AG08396 (cell line): ENCODE measurements at places on chromosomes 12 and 14.

- DNase-seq = no peak
Observed at GRCh38 chr12:31729705-31730104, 884 bp upstream of the AMN1 start.

DNA sequence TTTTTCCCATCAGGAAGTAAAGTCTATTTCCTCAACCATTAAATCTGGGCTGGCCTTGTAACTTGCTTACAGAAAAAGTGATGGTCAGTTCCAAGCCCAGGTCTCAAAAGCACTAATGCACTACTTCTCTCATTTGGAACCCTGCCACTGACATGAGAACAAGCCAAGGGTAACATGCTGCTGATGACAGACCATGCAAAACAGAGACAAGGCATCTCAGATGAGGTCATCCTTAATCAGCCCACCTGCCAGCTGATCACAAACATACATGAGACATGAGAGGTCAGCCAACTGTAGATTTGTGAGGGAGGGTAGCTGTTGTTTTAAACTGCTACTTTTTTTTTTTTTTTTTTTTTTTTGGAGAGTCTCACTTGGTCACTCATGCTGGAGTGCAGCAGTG, 16.2 kb downstream of the TWF1 start:
- no peak for DNase-seq

DNA sequence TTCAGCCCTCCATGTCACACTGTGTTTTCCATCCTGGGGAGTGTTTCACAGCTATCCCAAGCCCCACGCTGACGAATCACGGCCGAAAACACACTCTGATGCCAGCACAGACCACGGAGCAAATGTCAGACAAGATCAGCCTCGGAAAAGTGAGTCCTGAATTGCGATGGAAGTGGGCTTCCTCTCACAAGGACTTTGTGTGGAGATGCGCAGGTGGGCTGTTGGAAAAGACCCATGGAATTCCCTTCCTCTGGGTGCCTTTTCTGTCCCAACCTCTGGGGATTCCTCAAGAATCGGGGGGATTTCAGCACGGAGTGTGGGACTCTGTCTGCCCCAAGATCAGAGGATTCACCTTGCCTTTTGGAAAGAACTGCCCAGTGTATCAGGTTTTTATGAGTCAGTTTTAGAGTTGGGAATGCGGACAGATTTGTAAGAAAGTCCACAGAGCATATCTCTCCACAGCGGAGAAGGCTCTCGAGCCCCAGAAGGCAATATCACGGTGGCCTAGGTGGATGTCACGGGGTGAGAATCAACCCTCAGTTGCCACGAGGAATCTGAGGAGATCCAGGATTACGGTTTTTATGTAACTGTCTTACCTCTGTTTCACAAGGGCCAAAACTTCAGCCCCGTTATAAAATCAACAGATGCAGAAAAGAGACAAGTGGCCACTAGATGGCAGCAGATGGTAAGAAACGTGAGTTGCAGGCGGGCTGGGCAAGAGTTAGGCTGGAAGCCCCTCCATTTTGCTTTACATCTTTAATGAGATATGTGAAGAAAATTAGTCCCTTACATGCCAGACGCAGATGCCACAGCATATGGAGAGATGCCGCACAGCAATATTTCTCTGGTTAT, 201.9 kb downstream of the DAD1 start:
- peak; percentile 71 for DNase-seq

GRCh38 chr12:109821968-109822367, 11.2 kb downstream of the TRPV4 start:
- DNase-seq = no peak

- DNase-seq = no peak
Observed at GRCh38 chr12:110252716-110253115, 28.3 kb upstream of the ATP2A2 start.

DNA sequence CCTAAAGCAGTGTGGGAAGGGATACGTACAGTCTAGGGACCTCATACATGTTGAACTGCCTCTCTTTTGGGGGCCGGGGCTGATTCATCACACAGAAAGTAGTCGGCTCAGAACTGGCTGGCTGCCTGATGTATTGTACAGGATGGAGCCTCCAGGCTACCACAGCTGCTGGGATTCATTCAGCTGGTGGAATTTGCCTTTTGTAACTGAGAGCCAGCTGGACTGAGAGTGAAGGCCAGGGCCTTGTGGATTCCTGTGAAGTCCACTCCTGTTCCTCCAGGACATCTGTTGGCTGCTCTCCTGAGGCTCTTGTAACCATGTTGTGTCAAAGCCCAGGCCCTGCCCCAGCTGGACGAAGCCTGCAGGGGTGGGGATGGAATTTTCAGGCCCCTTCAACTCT, 116.3 kb upstream of the PRICKLE1 start:
- peak; percentile 44 for DNase-seq

- DNase-seq = no peak
Observed at GRCh38 chr12:120006258-120006975, 17.4 kb downstream of the BICDL1 start.

GRCh38 chr14:72651714-72652113, 242.2 kb downstream of the DPF3 start:
- no peak for DNase-seq

GRCh38 chr14:97894552-97894951, 1097.4 kb downstream of the VRK1 start:
- no peak for DNase-seq

DNA sequence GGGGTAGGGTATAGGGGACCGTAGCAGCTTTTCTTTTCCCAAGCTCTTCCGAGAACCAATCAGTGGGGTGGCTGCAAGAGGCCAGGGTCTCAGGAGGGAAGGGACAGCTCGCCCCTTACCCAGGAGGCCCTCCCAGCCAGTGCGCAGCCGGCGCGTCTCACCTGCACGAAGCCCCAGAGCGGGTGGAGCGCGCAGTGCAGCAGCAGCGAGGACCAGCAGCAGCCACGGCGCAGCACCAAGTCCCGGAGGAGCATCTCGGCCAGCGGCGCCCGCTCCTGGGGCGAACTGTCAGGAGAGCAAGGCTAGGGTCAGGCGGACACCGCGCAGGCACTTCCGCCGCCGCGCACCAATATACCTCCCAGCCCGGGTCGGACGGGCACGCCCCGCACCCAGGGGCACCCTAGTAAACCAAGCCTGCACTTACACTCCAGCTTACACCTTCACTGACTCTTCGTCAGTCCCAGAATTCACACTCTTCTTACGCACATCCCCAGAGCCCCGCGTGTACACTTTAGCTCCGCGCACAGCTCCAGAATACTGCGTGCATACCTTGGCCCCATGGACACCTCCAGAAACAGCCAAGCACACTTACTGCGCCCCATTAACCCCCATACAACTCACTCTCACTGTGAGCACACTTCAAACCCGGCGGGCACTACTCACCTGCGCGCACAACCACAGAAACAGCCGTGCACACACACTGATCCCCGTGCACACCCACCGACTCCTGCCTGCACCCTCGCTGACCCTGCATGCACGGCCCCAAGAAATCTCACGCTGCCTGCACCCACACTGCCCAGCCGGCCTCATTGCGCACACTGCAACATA, 606 bp downstream of the PRIMA1 start:
- no peak for DNase-seq

DNA sequence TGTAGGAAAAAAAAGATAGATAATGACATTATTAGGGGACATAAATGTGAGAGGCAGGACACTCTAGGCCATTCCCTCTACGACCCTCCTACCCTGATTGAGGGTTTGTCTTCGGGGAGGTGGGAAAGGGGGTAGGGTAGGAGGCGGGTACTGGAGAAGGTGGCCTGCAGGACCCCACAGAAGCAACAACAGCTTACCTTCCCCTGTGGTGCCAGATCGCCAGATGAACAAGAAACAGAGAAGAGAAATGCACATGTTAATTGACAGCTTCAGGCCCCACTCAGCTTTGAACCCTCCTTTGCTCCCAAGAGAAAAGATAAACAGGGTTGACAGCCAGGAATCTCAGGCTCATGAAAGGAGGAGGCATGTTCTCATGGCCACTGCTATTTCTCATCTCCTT, 4.8 kb downstream of the PHB2 start:
- DNase-seq = no peak

- no peak for DNase-seq
Observed at GRCh38 chr12:93622485-93622884, 50.0 kb downstream of the SOCS2 start.

DNA sequence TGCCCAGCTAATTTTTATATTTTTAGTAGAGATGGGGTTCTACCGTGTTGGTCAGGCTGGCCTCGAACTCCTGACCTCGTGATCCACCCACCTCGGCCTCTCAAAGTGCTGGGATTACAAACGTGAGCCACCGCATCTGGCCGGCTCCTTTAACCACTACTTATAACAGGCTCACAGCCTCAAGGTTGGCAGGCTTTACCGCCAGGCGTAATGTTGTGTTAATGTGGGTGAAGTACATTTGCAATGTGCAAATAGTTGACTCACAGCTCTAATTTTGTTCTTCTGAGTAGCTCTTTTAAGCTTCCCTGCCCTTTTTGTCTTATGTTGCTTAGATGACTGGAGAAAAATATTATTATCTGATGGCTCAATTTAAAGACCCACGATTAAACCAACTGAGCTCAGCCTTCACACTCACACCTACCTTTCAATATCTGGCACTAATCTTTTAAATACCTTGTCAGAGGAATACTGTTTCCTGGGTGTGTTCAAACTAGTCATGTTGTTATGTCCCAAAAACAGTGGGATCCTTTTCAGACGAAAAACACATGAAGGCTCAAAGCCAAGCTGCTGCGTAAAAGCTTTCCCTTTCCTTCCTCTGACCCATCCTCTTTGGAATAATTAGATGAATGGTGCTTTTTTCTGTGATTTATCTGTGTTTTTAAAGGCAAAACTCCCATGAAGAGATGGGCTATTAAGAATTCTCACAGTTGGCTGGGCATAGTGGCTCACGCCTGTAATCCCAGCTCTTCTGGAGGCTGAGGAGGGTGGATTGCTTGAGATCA, 57.2 kb upstream of the USP44 start:
- peak; percentile 33 for DNase-seq

DNA sequence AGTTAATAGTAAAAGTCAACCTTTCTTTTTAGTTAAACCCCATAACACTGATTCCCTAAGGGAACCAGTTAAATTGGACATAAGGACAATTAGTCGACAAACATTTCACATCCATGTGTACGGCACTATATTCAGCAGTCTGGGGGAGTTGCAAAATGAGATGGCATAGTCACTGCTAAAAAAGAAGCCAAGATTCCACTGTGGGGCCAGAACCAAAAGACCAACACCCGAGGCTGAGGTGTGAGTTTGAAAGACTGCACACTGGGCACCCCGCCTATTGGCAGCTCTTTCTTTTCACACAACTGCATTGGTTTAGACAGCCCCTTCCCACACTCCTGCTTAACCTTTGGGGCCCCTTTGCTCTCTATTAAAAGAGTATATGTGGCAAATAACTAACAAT, 16.7 kb downstream of the SETD3 start:
- DNase-seq = no peak

DNA sequence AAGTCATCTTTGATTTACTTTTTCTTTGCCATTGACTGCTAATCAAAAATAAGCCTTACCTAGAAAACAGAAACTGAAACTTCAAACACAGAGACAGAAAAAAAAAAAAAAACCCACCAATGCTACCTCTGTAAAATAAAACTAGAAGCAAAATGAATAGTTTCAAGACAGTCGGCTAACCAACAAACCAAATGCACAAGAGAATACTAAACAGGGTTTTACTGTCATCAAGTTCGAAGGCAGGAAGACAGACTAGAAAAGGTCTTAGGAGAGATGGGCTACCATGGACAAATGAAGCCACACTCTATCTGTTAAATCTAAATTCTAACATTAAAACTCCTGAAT, 59.5 kb downstream of the SEL1L start:
- no peak for DNase-seq

- DNase-seq = no peak
Observed at GRCh38 chr12:119565404-119565803, 28.2 kb upstream of the TMEM233 start.

GRCh38 chr14:88765130-88765529, 27.6 kb downstream of the EML5 start:
- peak; percentile 4 for DNase-seq

DNA sequence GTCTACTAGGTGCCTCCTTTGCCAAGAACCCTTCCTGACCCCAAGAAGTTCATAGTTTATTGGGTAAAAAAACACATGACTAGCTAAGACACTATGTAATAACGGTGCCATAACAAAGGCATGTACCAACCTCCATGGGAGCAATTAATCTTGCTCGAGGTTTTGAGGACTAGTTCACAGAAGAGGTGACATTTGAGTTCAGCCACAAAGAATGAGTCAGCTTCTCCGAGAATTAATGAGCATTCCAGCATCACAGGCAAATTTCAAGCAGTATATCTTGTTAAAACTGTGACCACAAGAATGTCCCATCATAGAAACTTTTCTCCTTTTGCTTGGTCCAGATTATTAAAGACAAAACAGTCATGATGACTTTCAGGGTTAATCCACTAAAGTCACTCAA, 113.0 kb upstream of the RAP1B start:
- DNase-seq = peak; percentile 27

GRCh38 chr12:7039403-7039802, 21.1 kb upstream of the C1S start:
- DNase-seq = no peak

DNA sequence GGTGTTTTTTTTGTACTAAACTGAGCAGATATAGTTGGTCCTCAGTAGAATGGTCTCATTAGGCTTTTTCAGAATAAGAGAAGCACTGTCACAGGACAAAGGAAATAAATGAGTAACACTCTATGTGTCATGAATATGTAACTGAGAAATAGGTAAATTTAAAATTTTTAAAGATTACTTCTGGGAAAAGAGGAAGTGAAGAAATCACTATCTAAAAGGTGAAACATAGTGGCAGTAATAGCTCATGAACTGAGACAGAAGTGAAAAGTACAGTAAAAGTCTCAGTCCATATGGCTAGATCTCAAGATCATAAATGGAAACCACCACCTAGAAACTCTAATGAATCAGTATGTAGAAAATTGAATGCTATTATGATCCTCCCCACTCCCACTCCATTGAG, 89.3 kb upstream of the TTC7B start:
- DNase-seq = no peak

- no peak for DNase-seq
Observed at GRCh38 chr14:34013721-34014060, 62.8 kb upstream of the EGLN3 start.

GRCh38 chr12:41310367-41310766, 122.2 kb downstream of the PDZRN4 start:
- no peak for DNase-seq

DNA sequence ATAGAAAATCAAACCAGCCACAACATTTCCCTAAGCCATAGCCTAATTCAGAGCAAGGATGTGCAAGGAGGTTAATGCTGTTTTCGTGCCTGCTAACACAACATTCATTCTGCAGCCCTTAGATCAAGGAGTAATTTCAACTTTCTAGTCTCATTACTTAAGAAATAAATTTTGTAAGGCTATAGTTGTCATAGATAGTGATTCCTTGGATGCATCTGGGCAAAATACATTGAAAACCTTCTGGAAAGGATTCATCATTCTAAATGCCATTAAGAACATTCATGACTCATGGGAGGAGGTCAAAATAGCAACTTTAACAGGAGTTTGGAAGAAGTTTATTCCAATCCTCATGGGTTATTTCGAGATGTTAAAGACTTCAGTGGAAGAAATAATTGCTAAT, 283.2 kb downstream of the RPAP3 start:
- DNase-seq = no peak

DNA sequence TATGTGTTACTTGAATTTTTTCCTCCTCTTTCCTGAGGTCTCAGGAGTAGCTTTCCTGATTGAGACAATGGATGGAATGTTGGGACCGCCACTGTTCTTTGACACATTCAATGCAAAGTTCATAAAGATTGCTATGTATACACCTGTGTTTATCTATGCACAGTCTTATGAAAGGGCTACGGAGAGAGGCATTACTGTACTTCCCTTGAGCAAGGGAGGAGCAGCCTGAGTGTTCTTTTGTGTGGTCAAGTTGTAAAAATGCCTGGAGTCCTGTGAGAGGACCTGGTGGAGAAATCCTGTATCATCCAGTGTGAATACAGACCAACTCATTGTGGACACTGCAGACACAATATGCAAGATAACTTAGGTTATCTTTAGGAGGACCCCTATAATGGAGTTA, 1.2 kb downstream of the SRGAP1 start:
- DNase-seq = peak; percentile 25
